ENCODE measurements at places on chromosomes 3 and 15. TPM values are rescaled to one million over a fixed set of nuclear protein-coding genes. Genes with fewer than 3 reads are reported as not detected.

GRCh38 chr3:62229908-62230307 lies 143.4 kb downstream of the FEZF2 start:
- no peak for DNase-seq

DNA sequence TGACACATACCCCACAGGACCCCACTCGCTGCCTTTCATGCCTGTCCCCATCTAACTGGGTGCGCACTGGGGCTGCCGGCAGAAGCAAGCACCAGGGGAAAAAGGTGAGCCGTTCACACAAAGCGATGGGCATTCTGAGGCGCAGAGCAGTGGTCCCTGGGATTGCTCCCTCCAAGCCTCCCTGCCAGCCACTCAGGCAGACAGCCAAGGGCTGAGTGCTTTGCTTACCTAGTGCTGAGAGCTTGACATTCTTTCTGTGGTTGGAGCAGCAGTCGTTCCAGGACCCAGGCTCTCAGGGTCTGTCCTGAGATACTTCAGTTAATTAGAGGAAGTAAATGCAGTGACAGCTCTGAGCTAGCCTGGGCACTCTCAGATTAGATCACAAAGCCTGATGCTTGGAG lies 5.7 kb downstream of the ESYT3 start:
- DNase-seq, result no peak

- no peak for DNase-seq
Observed at GRCh38 chr15:31782951-31783350, 247.4 kb upstream of the CHRNA7 start.

- no peak for DNase-seq
Observed at GRCh38 chr3:189903562-189904250, 217.0 kb downstream of the P3H2 start.

- no peak for DNase-seq
Observed at GRCh38 chr15:33341953-33342352, 31.2 kb downstream of the RYR3 start.

Gene FOXL2
- 0.75 TPM for total RNA-seq

- DNase-seq, result no peak
Observed at GRCh38 chr3:119349354-119350041, 55.3 kb downstream of the ARHGAP31 start.

DNA sequence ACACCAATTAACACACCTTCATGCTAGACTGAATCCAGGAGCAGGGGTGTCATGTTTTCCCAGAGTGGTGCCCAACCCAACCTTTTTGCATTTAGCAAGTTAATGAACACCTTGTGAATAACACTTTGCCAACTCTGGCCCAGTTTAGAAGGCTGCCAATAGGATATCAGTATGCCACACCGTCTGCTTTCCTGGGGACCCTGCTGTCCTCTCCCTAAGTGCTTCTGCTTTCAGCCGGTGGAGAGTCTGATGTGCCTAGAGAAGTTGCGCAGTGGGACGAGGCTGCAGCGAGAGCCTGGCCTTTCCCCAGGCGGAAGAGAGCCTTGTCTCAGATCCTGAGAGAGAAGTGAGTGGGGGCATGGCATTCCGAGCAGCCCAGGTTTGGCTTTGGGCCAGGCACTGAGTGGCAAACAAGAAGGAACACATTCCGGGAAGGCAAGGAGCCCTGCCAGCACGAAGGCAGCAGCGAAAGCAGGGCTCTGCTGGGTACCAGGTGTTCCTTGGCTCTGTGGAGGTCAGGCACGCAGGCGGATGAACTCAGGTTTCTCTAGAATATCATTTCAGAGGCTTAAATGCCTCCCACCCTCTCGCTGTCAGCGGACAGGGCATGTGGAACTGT lies 36.9 kb downstream of the SENP8 start:
- DNase-seq, result no peak

DNA sequence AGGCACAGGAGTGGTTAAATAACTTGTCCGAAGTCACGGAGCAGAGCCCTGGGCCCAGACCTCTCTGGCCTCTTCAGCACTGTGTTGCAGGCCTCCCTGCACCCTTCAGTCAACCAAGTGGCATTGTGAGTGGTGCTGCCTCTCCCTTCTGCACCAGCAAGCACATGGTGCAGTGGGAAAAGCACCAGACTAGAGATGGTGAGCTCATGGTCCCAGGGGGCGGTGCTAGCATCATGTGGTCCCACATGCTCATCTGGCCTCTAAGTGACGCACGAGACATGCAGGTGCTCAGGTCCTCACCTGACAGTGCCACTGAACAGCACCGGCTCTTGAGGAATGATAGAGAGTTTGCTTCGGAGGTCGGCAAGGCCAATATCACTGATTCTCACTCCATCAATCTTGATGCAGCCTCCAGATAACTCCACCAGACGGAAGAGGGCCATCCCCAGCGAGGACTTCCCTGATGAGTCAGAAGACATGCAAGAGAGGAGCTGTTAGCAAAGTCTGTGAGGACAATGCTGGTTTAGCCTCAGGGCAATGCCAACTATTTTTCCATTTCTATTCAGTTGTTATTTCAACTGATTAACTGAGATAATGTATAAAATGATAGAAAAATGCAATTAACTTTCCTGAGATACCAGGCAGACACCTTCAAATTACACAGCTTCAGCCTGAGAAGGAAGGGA lies 53.1 kb upstream of the PARL start:
- no peak for DNase-seq

GRCh38 chr3:58234516-58234931 lies 3.1 kb upstream of the ABHD6 start:
- DNase-seq, result no peak

- no peak for DNase-seq
Observed at GRCh38 chr15:89495638-89496145, 691 bp downstream of the RHCG start.

DNA sequence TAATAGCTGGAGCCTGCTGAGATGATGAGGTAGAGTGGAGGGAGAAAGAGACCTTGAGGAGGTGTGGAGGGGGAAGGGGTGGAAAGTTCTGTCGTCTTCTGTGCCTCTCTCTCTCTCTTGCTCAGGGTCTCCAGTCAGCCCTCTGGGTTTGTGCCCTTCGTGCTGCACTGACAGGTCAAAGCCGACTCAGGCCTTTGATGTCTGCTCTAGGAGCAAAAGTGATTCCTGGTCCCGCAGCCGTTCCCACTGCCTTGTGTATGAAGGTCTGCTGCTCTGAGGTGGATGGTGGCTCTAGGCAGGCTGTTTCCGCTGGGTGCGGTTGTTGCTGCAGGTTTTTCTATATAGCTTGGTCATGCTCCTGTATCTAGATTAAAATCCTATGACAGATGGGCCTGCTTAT lies 89.4 kb downstream of the IGF1R start:
- no peak for DNase-seq

Gene RAP2B
- 33.1 TPM for total RNA-seq

Gene NBEAL2
- total RNA-seq, result 241 TPM

GRCh38 chr3:64801856-64802255 lies 114.1 kb upstream of the ADAMTS9 start:
- DNase-seq, result no peak

Gene KLF15
- total RNA-seq, result 7.9 TPM

- DNase-seq, result no peak
Observed at GRCh38 chr3:154029926-154030325, 91.3 kb upstream of the ARHGEF26 start.

Data from type B pancreatic cell (in vitro differentiated cells).